Pancreas (tissue), 10 donors: ENCODE measurements at places on chromosomes 5 and 9. TPM values are rescaled to one million over a fixed set of nuclear protein-coding genes. Genes with fewer than 3 reads are reported as not detected.
A peak's percentile ranks its signal among the peaks of the same experiment; 100 is the strongest.

The PCDHB13 gene
- polyA plus RNA-seq = 1.9 TPM

DNA sequence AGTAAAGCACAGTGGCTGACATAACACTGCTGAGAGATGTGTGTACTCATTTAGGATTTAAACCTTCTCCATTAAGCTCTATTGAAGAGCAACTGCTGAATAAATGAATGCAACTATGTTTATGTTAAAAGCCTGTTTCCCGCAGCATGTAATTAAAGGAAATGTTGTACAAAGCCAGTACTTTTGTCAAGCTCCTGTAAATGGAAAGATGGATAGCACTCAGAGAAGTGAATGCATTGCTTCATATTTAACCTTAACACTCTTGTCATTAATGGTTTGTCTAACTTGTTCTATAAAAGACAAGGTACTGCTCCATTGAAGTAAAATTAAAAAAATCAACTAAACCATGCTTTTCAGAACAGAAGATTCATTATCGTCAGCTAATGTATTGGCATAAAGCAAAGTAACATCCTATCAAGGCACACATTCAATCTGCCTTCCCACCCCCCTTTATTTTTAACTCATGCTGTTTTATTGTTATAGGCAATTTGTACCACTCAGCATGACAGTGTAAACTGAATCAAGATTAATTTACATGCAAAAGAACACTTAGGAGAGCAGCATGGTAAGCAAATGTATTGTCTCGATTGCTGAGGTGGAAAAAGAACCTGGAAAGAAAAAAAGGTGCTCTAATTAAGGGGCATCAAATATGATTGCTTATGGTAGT, 240.9 kb upstream of the TBCA start:
- DNase-seq = no peak

GRCh38 chr5:61477788-61478187, 145.7 kb downstream of the ZSWIM6 start:
- no peak for DNase-seq

DNA sequence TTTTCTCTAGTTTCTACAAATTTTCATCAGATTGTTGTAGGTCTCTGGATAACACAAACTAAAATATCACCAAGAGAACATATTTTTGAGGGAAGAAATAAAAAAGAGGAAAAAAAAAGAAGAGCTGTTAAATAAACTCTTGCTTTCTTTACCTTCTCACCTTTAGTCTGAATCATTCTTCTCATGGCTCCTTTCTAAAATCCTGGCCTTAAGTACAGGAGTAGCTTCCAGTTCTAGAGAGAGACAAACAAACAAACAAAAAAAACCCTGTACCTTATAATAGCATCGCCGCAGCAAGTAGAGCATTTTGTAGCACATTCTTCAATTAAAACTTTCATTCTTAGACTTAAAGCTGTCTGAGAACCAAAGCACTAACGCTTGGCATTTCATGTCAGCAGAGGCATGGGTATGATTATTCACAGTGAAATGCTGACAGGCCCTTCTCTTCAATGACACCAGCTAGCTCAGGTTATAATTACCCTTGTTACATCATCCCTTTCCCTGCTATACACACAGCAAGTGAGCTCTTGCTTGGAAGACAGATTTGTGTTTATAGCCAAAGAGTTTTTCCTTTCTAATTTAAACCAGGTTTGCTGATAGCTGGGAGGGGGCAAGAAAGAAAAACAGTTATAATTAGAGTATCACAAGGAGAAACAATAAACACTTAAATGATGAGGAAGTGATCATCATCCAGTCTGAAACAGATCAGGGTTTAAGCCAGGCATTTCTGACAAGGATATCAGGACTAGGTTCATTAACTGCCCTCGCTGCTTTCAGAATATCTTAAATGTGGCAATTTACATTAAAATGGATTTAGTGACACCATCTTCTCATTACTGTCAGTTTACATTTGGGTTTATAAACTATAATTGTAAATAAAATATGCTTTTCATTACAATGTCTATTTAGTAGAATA, 510.9 kb upstream of the ZNF608 start:
- DNase-seq = no peak

The OLFM1 gene
- polyA plus RNA-seq = 7.8 TPM

DNA sequence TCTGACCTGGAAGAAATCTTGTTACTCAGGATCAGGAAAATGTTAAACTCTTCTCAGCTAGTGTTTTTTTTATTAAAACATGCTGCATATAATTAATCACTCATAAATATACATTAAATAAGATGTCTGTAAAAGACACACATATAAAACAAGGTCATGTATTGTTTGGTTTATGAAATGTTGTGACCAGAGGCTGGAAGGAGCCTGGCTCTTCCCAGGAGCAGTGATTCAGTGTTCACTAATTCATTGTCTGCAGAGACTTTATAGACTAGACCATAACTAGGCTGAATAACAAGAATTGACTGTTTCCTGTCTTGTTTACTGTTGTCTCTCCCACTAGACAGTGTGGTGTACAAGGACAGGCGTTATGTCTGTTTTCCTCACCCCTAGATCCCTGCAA, 49.1 kb upstream of the ANKRD55 start:
- no peak for DNase-seq

DNA sequence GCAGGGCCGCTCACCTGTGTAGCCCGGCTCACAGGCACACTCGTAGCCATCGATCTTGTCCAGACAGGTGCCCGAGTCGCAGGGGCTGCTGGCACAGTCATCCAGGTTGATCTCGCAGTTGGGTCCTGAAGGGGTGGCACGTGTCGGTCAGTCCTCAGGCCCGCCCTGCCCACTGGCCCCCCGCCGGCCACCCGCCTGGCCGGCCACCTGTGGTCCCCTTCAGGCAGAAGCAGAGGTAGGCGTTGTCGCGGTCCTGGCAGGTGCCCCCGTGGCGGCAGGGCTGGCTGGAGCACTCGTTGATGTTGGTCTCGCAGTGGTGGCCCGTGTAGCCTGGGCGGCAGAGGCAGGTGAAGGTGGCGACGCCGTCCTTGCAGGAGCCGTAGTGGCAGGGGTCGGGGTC, 30.6 kb downstream of the NOTCH1 start:
- DNase-seq = no peak

- DNase-seq = no peak
Observed at GRCh38 chr5:97164846-97165245, 18.2 kb downstream of the RIOK2 start.

- DNase-seq = no peak
Observed at GRCh38 chr5:88691230-88691582, 191.8 kb downstream of the MEF2C start.

DNA sequence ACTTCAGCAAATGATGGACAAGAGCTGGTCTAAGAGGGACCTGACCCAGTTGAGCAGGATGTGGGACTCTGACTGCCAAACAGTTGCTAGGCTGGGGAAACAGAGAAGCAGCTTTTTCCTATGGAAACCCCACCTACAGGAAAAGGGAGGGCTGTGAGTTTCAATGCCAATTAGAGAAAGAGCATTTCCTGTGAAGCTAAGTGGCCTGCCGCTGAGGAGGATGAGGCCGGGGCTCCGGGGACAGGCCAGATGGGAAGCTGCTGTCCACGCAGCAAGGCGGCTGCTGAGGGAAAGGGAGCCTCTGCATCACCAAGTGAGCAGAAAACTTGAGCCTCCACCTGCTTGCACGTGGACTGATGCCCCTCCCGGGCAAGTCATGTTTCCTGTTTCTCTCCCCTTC, at the start of gene PCDH12:
Gene PCDH12 (minus strand): TSS at position 90 of the 400 bp plus-strand sequence. CDS start 351 bp downstream, outside the sequence.
- no peak for DNase-seq

GRCh38 chr5:96835791-96836191, 28.0 kb upstream of the ERAP1 start:
- no peak for DNase-seq

The FOXD4L5 gene
- 0.04 TPM for polyA plus RNA-seq

The MCC gene
- polyA plus RNA-seq = 1.3 TPM

DNA sequence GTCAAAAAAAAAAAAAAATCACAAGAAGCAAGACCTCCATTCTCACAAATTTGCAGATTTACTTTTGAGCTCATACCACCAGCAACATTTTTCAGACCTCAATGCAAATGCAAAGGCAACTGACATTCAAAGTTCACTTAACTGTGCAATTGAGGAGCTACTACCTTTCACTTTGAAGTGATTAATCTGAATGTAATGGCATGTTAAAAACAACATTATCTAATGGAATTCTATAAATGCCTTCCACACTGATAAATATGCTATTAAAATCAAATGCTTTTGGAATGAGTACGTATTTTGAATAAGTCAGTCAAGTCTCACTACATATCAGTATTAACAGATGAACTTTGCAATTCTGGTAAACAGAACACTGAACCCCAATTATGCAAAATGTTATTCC, 32.3 kb downstream of the UBQLN1 start:
- no peak for DNase-seq

GRCh38 chr9:106779796-106780195, 83.2 kb upstream of the ZNF462 start:
- DNase-seq = no peak

The OR1J2 gene
- polyA plus RNA-seq = 0.12 TPM

GRCh38 chr9:21788752-21789151, 13.7 kb upstream of the MTAP start:
- no peak for DNase-seq

- no peak for DNase-seq
Observed at GRCh38 chr9:13744261-13744901, 464.9 kb upstream of the MPDZ start.

The C5orf34 gene
- 0.40 TPM for polyA plus RNA-seq

- no peak for DNase-seq
Observed at GRCh38 chr9:79621916-79622575, 50.3 kb downstream of the TLE4 start.

DNA sequence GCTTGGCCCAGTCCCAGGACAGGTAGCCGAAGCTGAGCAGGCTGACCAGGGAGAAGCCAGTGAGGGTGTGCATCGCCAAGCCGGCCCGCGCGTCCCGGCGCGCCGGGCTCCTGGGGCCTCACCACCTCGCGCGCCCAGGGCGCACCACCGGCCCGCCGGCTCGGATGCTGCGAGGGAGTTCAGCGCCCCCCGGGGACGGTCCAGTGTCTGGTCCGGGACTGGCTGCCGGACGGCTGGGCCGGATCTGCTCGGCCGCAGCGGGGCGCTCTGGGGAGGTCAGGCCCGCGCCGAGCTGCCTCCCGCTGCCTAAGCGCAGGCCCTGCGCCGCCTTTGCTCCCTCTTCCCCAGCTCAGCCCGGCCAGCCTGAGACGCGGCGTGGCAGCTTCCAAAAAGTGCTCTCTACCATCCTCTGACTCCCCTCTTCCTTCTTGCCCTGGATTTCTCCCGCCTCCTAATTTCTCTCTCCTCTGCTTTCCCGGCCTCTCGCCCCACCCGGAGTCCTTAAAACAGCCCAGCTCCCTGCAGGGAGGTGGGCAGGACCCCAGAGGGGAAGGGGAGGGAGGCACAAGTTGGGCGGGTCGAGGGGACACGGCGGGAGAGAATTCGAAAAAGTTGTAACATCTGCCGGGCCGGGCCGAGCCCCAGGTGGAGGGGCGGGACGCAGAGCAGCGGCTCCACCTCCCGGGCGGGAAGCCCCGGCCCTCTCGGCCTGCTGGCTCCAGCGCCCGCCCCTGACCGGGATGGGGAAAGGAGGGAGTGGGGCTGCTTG, at the start of gene ARSI:
Gene ARSI (minus strand): TSS at position 605 of the 769 bp plus-strand sequence. CDS start 532 bp downstream, at position 73.
- DNase-seq = no peak

DNA sequence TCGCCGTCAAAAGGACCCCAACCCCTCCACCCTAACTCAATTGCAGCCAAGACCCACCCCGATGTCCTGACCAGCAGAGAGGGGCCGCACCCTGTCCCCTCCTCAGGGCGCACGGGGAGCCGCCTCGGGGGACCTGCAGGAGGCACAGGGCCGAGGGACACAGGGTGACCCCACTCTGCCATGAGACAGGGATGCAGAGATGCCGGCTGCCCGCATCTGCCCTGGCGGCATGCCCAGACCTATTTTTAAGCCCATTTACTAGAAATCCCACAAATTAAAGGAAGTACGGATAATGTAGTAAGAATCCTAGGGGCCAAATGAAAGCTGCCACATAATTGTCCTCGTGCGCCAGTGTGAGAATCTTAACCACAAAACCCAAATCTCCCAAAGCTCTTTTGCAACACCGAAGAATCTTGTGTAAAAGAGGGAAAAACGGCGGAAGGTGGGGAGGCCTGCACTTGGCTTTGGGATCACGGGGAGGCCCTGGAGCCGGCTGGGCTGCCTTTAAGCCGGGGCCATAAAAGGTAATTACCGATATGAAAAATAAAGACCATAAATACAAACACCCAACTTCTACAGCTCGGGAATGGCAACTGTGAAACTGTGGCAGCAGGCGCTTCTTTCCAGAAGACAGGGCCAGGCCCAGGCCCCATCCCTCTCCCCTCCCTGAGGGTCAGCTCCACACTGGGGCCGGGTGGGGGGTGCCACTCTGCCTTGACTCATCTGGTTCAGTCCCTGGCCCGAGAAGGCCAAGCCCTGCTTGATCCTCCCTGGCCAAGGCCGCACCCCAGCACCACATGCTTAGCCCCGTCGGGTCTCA, 35.0 kb downstream of the NACC2 start:
- no peak for DNase-seq

- no peak for DNase-seq
Observed at GRCh38 chr5:147918101-147918685, 11.9 kb upstream of the C5orf46 start.

- peak; percentile 59 for DNase-seq
Observed at GRCh38 chr5:150846654-150847333, 473 bp downstream of the IRGM start.

DNA sequence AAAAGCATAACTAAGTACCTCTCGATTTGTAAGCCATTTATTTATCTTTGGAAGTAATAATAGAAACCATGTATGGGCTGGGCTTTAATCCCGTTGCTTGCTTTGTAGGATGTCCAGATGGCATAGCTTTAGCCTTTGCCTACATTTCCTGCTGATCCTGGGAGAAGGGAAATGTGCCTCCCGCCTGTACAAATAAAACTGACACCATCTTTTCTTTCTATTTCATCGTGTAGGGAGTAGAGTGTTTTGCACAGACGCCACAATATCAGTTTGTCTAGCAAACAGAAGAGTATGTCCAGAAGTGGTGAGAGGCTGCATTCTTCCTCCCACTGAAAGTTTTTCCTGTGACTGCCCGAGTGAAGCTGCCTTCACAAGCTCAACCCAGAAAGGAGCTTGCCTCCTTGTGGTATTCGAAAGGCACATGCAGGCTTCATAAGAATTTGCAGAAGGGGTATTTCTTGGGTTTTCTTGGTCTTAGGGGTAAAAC, 24.7 kb upstream of the TJP2 start:
- no peak for DNase-seq

- DNase-seq = no peak
Observed at GRCh38 chr9:92603990-92604389, 65.9 kb downstream of the IPPK start.

GRCh38 chr5:124888050-124888506, 141.6 kb upstream of the ZNF608 start:
- DNase-seq = no peak

GRCh38 chr5:151221574-151221973, 2.3 kb downstream of the CCDC69 start:
- peak; percentile 41 for DNase-seq

The TAF11L5 gene
- not detected for polyA plus RNA-seq

The ST8SIA4 gene
- polyA plus RNA-seq = 0.80 TPM

GRCh38 chr5:167723254-167723871, 568.1 kb upstream of the WWC1 start:
- DNase-seq = peak; percentile 48

DNA sequence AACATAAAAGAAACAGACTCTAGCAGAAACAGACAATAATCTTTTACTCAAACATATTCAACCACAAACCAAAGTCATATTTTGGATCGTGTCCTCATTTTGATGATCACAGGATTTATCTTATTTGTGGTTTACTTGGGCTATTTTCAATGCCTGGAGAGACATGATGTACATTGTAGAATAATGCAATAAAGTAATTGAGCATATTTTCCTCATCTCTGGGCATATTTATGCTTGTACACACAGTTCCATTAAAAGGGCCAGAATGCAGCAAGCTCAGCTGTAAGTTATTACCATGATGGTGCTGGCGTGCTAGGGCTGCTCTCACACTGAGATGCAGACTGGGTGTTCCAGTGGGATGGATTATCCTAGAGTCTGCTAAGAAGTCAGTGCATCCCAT, 456.7 kb downstream of the TLE4 start:
- DNase-seq = no peak

The ATP10B gene
- polyA plus RNA-seq = 0.89 TPM
